Left lung (tissue), 14 donors: ENCODE measurements at places on chromosomes 6 and 20. TPM values are rescaled to one million over a fixed set of nuclear protein-coding genes. Genes with fewer than 3 reads are reported as not detected.
A peak's percentile ranks its signal among the peaks of the same experiment; 100 is the strongest.

- H3K36me3 ChIP-seq = no peaks in the 10 kb centered on the region
- no peak for DNase-seq
- no peaks in the 10 kb centered on the region for H3K27me3 ChIP-seq
- no peaks in the 10 kb centered on the region for H3K4me1 ChIP-seq
- H3K4me3 ChIP-seq = no peak overlapping the region
Observed at GRCh38 chr6:161001421-161001820, 9.9 kb downstream of the MAP3K4 start.

- no peaks in the 10 kb centered on the region for H3K27me3 ChIP-seq
- H3K4me1 ChIP-seq = no peaks in the 10 kb centered on the region
- no peak overlapping the region for H3K4me3 ChIP-seq
- no peaks in the 10 kb centered on the region for H3K36me3 ChIP-seq
- H3K27ac ChIP-seq = peak overlapping the region; percentile 40
Observed at GRCh38 chr6:7992002-7992815, 72.0 kb downstream of the BLOC1S5 start.

- H3K36me3 ChIP-seq = no peaks in the 10 kb centered on the region
- no peak for DNase-seq
- no peaks in the 10 kb centered on the region for H3K27me3 ChIP-seq
- no peak overlapping the region for H3K4me3 ChIP-seq
- no peaks in the 10 kb centered on the region for H3K4me1 ChIP-seq
Observed at GRCh38 chr6:166714581-166714980, 87.5 kb upstream of the RPS6KA2 start.

CLVS2 gene
- not detected for total RNA-seq

GRCh38 chr6:158770533-158771330 is 48.4 kb downstream of the EZR start:
- H3K27ac ChIP-seq = no peak overlapping the region
- DNase-seq = no peak
- H3K27me3 ChIP-seq = no peaks in the 10 kb centered on the region
- H3K36me3 ChIP-seq = peaks cover 3% of the 10 kb centered on the region
- peaks cover 10% of the 10 kb centered on the region for H3K4me1 ChIP-seq

SNAP91 gene
- 0.05 TPM for total RNA-seq

GRCh38 chr6:90765895-90766294 is 179.0 kb upstream of the MAP3K7 start:
- no peak overlapping the region for H3K4me3 ChIP-seq
- no peaks in the 10 kb centered on the region for H3K27me3 ChIP-seq
- no peak for DNase-seq

GRCh38 chr20:10288954-10289646 is 70.5 kb downstream of the SNAP25 start:
- no peaks in the 10 kb centered on the region for H3K27me3 ChIP-seq
- no peaks in the 10 kb centered on the region for H3K36me3 ChIP-seq
- no peak for DNase-seq

DNA sequence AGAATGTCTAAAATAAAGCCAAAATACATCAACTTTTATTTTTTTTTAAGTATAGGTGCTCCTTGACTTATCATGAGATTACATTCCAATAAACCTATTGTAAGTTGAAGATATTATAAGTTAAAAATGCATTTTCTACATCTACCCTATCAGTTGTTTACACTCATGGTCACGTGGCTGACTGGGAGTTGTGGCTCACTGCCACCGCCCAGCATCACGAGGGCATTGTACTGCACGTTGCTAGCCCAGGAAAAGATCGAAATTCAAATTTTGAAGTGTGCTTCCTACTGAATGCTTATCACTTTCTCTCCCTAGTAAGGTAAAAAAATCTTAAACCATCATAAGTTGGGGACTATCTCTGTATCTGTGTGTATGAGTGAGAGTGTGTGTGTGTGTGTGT is 126.6 kb upstream of the RIN2 start:
- H3K27me3 ChIP-seq = no peaks in the 10 kb centered on the region
- H3K36me3 ChIP-seq = no peaks in the 10 kb centered on the region
- H3K27ac ChIP-seq = no peak overlapping the region
- H3K4me1 ChIP-seq = no peaks in the 10 kb centered on the region

DNA sequence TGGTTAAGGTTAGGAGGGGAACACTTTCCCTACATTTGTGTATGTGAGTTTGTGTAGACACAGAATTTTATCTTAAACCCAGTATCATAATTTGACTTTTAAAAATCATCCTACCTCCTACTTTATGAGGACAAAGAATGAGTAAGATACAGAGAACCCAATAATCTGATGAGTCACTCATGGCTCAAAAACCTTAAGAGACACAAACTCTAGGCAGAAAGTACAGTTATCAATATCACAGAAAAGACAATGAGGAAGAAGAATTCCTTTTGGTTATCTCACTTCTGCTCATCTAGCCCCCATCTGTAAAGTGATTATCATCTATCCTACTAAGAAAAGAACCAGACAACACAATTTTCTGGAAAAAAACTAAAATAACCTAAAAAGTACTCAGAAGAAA is 87.7 kb downstream of the EPB41L2 start:
- no peaks in the 10 kb centered on the region for H3K27me3 ChIP-seq
- no peak for DNase-seq
- H3K27ac ChIP-seq = no peak overlapping the region

- H3K36me3 ChIP-seq = no peaks in the 10 kb centered on the region
- H3K27ac ChIP-seq = no peak overlapping the region
- H3K4me3 ChIP-seq = no peak overlapping the region
- H3K4me1 ChIP-seq = no peaks in the 10 kb centered on the region
Observed at GRCh38 chr20:20207291-20207690, 155.0 kb downstream of the CFAP61 start.

TRIM31 gene
- 0.39 TPM for total RNA-seq

GINS1 gene
- total RNA-seq = 4.8 TPM
